Vagina (tissue), 2 donors: ENCODE measurements at places on chromosomes 13 and 19.

GRCh38 chr19:12546068-12546467 lies 5.2 kb downstream of the ZNF564 start:
- DNase-seq = no peak

DNA sequence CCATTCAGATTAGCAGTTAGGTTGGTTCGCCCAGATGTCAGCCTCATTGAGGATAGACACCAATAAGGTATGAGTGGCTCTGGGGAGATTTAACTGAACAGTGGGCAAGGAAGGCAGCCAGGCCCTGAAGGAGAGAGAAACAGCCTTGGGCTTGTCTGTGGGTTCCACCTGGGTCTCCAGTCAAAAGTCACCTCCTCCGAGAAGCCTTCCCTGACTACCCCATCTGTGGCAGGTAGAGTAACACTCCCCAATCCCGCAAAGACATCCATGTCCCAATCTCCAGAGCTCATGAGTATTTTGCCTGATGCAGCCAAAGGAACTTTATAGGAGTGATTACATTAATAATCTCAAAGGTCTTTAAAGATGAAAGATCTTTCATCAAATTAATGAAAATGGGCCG lies 8.0 kb upstream of the YJU2 start:
- no peak for DNase-seq

DNA sequence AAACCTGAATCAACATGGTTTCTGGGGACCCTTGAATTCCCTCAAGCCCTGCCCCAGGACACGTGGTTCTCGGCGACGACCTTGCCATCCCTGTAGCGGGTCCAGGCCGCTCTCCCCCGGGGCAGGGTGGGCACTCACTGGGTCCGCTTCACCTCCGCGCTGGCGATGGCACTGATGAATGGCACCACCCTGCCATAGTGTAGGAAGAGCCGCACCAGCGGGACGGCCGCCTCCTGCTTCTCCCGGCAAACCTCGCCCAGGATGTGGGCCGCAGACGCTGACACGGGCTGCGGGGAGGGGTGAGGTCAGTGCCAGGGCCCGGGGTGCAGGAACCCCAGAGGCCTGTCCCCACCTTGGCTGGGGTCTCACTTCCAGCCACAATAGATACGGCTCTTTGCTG lies 44.1 kb upstream of the C13orf46 start:
- DNase-seq = no peak

DNA sequence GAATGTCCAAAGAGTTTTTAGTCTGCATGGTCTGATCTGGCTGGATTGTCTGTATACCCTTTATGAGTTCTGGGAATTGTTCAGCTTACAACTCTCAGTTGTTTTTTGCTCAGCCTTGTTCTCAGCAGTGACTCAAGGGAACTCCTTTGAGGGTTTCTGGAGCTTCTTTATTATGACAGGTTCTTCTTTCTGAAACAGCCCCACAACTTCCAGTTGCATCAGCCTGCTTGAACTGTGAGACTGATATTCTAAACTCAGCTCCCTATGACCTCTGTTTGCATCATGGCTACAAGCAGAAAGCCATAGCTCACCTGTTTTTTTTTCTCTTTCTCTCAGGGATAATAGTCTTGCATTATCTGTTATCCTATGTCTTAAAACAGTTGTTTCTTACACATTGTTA lies 85.0 kb downstream of the TDRD3 start:
- DNase-seq = no peak
